Stimulated activated CD4-positive, alpha-beta T cell treated with anti-CD3 and anti-CD28 coated beads, TNF-alpha, amount 100 ng/mL, for 48 hours (primary cell): ENCODE measurements at places on chromosomes 7 and 10.

DNA sequence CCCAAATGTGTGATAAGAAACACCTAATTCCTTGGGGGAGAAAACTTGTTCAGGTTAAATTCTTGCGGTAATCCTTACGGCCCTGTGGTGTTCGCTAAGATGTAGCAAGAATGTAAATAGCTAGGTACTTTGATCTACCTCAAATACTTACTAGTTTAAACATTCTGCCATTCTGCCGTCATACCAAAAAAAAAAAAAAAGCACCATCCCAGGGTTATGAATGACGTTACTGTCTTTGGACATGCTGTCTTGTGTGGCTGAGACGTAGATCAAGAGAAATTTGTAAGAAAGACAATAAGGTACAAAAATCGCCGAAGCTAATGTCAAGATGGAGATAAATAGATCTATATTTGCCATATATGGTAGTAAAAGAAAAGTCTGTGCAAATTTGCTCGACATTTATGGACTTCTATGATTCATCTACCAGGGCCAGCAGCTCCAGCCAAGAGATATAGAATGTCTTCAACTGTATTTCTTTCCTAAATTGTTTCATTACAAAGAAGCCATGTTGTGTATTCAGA is 195.6 kb downstream of the CUX1 start:
- no peak for DNase-seq

- no peak for DNase-seq
These were observed 45.0 kb downstream of the ESYT2 start for GRCh38 chr7:158784270-158784669.

- no peak for DNase-seq
These were observed 167.5 kb upstream of the MEOX2 start for GRCh38 chr7:15853832-15854470.

- no peak for DNase-seq
These were observed 5.8 kb downstream of the H2BK1 start for GRCh38 chr7:151204383-151205032.
